Islet precursor cell (in vitro differentiated cells): ENCODE measurements at places on chromosomes 4 and X.
A peak's percentile ranks its signal among the peaks of the same experiment; 100 is the strongest.

- no peak for DNase-seq
Measured at GRCh38 chrX:55008571-55009358, 8.6 kb downstream of the APEX2 start.

DNA sequence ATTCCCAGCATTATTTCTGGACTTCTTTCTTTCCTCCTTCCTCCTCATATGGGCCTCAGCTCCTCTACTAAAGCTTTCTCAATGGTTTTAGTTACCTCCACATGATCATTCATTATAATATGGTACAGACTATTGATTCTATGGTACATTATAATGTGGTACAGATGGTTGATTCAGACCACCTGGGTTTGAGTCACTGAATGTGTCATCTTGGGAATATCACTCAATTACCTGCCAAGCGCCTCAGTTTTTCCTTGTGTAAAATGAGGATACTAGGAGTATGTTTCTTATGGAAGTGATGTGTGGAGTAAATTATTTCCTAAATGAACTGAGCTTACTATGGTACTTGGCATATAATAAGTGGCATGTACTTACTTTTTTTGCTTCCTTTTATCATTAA is 27.7 kb downstream of the SLIT2 start:
- no peak for DNase-seq

GRCh38 chrX:134236626-134237614 is at the start of gene CCDC160:
Gene CCDC160, plus strand, starts transcription at chrX:134237182. Its CDS starts 7,619 bp downstream, at chrX:134244801.
- DNase-seq: peak; percentile 82

DNA sequence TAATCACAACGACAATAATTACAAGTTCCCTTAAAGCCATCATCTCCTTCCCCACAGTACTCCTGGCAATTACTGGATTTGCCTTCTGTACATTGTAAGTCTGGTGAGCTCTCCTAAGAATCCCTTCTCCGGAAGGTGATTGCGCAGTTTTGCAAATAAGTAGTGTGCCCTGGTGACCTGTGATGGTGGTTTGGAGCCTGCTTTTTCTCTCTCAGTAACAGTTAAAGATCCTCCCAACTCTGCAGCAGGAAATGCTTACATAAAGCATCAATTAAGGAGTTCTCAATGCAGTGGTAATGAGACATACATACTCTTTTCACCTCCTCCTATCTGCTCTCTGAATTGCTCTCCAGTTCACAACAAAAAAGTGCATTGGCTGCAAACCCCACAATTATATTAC is 159.7 kb downstream of the SH2D1A start:
- DNase-seq: peak; percentile 52

GRCh38 chrX:1444561-1445500 is 7.9 kb downstream of the ASMTL start:
- peak; percentile 27 for DNase-seq
